ENCODE measurements at places on chromosomes 5 and 9.

GRCh38 chr5:6636293-6636692 is 3.1 kb downstream of the SRD5A1 start:
- DNase-seq = no peak

GRCh38 chr5:168168978-168169698 is 122.3 kb upstream of the WWC1 start:
- DNase-seq = no peak

- no peak for DNase-seq
Observed at GRCh38 chr5:142386137-142387023, 61.6 kb upstream of the SPRY4 start.

DNA sequence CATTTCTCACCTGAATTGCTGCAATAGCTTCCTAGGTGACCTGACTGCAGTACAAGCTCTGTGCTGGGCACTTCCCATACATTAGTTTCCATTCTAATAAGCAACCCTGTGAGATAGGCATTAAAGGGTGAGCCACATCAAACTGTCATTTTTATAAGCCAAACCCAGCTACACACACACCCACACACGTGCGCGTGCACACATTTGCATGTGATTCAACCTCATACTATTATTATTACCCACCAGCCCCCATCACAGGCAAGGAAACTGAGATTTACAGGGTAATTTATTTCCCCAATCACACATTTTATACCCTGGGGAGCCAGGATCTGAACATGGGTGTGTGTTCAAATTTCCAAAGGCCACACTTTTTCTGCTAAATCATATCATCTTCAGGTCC is 93.6 kb downstream of the TTLL11 start:
- DNase-seq = no peak

DNA sequence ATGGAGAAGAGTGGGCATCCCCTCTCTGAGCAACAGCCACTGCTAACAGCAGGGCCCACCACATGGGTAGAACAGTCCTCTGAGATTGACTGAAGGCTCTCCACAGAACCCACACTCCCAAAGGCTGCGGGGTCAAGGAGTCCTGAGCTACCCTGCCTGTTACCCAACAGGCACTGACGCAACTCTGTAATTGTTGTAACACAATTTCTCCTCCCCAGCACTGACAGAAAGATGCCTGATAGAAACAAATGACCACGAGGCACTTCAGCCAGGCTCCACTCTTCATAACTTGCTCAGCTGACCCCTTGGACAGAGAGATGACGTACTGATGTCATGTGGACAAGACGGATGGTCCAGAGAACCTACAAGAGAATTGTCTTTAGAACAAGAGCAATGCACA is 220.7 kb downstream of the SPOCK1 start:
- DNase-seq = no peak

- DNase-seq = no peak
Observed at GRCh38 chr9:96721731-96722429, 56.0 kb downstream of the ZNF510 start.

- DNase-seq = peak; percentile 6
Observed at GRCh38 chr5:144203750-144204596, 33.3 kb downstream of the KCTD16 start.

DNA sequence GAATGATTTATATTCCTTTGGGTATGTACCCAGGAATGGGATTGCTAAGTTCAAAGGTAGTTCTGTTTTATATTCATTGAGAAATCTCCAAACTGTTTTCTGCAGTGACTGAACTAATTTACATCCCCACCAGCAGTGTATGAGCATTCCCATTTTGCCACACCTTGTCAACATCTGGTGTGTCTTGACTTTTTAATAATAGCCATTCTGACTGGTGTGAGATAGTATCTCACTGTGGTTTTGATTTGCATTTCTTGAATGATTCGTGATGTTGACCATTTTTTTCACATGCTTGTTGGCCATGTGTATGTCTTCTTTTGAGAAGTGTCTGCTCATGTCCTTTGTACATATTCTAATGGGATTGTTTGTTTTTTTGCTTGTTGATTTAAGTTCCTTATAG is 421.5 kb downstream of the KIAA0825 start:
- DNase-seq = no peak

DNA sequence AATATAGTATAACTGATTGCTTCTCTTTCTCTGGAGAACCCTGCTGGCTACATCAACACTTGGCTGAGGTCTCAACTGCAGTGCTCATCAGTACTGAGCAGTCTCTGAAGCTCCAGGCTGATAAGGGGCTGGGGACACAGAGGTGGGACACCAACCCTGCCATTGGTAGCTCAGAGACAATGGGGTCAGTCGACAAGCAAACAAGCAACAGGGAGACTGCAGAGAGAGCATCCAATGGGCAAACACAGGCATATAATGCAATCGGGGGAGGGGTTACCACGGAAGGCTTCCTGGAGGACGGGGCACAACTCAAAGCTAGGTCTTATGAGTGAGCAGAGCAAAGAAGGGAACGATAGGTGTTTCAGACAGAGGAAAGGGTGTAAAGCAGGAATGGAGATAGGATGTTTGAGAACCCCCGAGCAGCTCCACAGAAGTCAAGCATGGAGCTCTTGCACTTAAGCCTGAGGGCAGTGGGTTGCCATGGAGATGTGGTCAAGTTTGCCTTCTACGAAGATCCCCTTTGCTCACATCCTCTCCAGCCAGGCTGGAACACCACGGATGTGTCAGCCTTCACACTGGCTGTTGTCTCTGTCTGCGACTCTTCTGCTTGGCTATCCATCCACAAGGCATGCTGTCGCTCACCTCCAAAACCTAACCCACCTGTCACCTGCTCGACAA is 21.5 kb upstream of the AKNA start:
- DNase-seq = no peak

DNA sequence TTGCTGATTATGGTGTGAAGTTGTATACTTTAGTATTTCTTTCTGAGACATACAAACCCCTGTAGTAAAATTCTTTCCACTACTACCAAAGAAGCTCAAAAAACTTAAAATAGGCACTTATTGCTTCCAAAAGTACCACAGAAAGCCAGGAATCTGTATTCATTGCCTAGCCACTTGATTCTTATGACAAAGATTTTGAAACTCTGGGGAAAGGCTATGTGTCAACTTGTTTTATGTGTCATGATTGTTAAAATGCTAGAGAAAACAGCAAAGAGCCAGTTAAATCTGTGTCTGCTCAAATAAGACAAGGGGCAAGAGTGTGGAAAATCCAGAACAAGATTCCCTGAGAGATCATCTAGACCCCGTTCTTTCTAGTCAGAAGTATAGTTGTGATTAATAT is 6.0 kb downstream of the KIF2A start:
- no peak for DNase-seq

DNA sequence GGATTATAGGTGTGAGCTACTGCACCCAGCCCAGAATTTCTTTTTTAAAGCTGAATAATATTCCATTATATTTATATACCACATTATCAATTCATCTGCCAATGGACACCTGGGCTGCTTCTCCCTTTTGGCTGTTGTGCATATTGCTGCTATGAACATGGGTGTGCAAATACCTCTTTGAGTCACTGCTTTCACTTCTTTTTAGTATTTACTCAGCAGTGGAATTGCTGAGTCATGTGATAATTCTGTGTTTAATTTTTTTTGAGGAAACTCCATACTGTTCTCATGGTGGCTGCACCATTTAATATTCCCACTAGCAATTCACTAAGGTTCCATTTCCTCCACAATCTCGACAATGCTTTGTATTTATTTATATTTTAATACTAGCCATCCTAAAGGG is 36.1 kb upstream of the KIF4B start:
- no peak for DNase-seq

DNA sequence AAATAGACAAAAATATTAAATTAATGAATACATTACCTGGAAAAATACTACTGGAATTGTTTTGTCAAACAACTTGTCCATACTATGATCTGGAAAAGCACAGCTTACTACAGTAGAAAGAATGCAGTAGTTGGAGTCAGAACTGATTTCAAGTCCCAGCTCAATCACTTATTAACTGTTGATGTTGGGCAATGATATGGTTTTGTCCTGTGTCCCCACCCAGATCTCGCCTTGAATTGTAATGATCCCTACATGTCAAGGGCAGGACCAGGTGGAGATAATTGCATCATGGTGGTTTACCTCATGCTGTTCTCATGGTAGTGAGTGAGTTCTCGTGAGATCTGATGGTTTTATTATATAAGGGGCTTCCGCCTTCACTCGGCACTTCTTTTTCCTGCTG is 247.5 kb downstream of the CD180 start:
- DNase-seq = no peak

- peak; percentile 90 for DNase-seq
Observed at GRCh38 chr5:177351392-177352329, at the start of gene LMAN2. Gene LMAN2 (minus strand): TSS chr5:177351668. CDS start chr5:177351647, 21 bp downstream.

DNA sequence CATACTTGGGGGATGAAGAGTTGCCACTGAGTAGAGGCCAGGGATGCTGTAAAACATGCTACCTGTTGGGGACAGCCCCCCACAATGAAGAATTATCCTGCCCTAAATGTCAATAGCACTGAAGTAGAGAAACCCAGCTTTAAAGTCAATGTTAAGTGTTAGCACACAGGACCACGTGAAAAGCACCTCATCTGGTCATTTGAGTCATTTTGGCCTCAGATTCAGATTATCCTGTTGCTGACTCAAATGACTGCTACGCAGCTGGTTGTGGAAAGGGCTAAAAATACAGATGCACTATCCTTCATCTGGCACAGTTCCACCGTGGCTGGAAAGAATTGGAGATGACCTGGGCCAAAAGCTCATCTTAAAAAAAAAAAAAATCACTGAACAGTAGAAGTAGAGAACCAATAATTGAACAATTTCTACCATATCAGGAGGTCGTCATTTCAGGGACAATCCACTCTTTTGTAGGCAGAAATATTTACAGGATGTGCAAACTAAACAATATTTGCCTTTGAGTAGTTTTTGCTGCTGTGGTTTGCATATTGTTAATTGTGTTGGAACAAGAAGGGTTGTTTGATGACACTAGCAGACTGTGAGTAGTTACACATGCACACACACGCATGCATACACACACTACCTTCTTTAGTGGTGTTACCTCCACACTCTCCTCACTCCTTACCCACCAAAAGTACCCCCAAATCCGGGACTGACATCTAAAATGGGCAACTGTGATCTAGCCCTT is 195.3 kb upstream of the KLF9 start:
- DNase-seq = no peak
